Effector memory CD8-positive, alpha-beta T cell (primary cell): ENCODE measurements at places on chromosomes 1 and 21.
A peak's percentile ranks its signal among the peaks of the same experiment; 100 is the strongest.

- no peak overlapping the region for H3K27ac ChIP-seq
- H3K4me1 ChIP-seq: no peaks in the 10 kb centered on the region
- no peak for DNase-seq
- H3K27me3 ChIP-seq: peaks cover 9% of the 10 kb centered on the region
- H3K4me3 ChIP-seq: no peak overlapping the region
- H3K36me3 ChIP-seq: no peaks in the 10 kb centered on the region
Observed at GRCh38 chr1:219913005-219913770, 15.2 kb downstream of the SLC30A10 start.

- H3K4me1 ChIP-seq: no peaks in the 10 kb centered on the region
- no peak for DNase-seq
Observed at GRCh38 chr21:36776981-36777617, 78.2 kb downstream of the SIM2 start.

GRCh38 chr1:201399352-201400126 is 415 bp upstream of the LAD1 start:
- H3K4me3 ChIP-seq: no peak overlapping the region
- H3K27ac ChIP-seq: no peak overlapping the region
- no peaks in the 10 kb centered on the region for H3K4me1 ChIP-seq
- peaks cover 39% of the 10 kb centered on the region for H3K27me3 ChIP-seq
- H3K36me3 ChIP-seq: no peaks in the 10 kb centered on the region
- DNase-seq: no peak

- DNase-seq: no peak
- peaks cover 83% of the 10 kb centered on the region for H3K4me1 ChIP-seq
- peak overlapping the region; percentile 85 for H3K27ac ChIP-seq
- H3K27me3 ChIP-seq: no peaks in the 10 kb centered on the region
- peak overlapping the region; percentile 66 for H3K4me3 ChIP-seq
Observed at GRCh38 chr21:34968414-34969333, 80.4 kb downstream of the RUNX1 start.

DNA sequence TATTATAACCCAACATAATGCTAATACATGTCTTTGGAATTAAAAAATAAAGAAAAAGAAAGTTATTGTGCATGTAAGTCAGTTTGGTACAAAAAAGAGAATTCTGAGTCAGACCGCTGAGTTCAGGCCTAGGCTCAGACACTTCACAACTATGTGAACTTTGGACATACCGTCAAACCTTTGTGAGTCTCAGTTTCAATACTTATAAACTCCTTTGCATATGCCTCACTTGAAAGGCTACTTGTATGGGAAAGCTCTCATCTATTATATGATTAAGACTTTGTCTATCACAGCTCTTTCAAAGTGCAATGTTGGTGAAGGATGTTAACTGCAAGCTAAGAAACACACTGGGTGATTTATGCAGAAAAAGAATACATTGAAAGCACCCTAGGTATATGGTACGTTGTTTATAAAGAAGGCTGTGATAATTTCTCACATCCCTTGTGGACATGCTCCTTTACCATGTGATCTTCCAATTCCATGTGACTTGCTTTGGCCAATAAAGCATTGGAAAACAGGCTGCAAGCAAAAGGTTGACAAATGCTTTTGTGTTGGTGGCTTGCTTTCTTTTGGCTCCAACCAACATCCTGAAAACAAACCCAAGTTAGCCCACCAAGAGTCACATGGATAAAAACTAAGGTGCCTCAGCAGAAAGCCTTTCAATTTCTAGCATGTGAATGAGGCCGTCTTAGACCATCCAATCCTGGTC is 49.6 kb downstream of the INTS7 start:
- DNase-seq: no peak
- no peaks in the 10 kb centered on the region for H3K27me3 ChIP-seq
- H3K4me1 ChIP-seq: no peaks in the 10 kb centered on the region
- peaks cover 26% of the 10 kb centered on the region for H3K36me3 ChIP-seq

DNA sequence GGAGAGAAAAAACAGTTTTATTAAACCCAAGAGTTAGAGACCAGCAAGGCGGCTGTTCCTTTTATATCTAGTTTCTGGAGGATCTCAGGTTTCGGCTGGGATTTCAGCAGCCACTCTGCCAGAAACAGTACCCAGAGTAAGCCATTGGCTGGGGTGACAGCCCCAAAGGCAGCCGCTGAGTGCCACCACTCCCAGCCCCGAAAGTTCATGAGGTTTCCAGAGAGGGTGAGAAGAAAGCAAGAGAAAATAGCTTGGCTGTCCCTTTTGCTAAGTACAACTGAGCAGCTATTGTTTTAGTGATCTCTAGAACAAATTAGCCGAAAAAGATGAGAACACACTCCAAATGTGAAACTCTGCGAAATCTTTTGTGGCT is 1.2 kb downstream of the SH3BGR start:
- no peaks in the 10 kb centered on the region for H3K36me3 ChIP-seq
- DNase-seq: no peak
- no peak overlapping the region for H3K27ac ChIP-seq
- peaks cover 62% of the 10 kb centered on the region for H3K27me3 ChIP-seq

DNA sequence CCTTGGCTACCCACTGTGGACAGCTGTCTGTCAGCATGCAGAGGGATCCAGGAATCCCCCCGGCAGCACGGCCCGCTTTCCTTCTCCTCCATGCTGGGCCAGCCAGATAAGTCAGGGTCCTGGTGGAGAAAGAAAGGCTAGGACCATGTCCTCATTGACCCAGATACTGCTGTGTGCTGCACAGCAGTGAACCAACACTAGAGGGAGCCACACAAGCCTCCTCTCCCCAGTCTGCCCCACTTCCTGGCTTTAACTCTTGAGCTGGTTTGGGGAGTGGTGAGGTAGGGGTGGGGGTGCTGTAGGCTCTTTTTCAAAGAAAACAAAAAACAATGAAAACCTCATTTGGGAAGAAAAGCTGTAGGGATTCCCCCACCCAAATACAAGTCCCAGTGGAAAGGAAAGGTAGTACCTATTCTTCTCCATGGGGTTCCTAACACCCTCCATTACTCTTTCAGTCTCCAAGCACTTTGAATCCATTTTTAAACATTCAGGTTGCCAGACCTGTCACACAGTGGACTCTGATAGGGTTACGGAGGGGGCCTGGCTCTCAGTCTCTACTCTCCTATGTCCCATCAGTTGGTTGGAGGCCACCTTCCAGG is 84.9 kb upstream of the CD1D start:
- DNase-seq: no peak
- H3K27me3 ChIP-seq: peaks cover 38% of the 10 kb centered on the region
- no peak overlapping the region for H3K27ac ChIP-seq
- H3K36me3 ChIP-seq: no peaks in the 10 kb centered on the region
- H3K4me1 ChIP-seq: no peaks in the 10 kb centered on the region

DNA sequence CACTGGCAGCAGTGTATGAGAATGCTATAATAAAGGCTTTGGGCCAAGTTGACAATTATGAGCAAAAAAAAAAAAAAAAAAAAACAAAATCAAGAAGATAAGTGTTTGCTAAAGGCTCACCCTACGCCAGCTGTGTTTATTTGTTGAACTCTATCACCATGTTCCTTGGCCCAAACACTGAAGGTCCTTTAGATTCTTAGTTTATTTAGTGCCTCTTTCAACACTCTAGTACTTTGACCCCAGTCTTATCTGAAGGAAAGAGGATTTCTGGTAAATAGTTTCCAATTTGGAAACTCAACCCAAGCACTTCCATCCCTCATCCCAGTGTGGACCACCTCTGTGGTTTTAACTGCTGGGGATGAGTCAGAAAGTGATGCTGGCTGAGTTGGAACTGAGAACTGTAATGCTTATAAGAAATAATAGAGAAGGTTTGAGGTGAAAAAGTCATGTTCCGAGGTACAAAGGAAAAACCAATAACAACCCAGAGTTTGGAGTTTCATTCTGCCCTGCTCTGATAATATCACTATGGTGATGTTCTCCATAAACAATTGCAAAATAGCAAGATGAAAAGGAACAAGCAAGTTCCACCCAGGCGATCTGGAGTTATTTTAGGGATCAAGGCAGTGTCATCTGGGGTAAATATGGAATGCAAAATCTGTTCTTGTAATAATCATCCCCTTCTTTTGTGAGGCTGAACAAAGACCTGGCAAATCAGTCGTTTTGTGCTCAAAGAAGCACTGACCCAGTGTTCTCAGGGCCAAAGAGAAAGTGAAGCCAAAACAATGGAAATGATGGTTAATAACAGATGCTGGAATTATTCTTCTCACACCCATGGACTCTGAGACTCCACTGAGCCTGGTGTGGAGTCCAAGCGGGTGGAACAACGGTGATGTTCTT is 19.7 kb upstream of the CAPZB start:
- no peak for DNase-seq
- no peak overlapping the region for H3K27ac ChIP-seq
- H3K4me1 ChIP-seq: peaks cover 7% of the 10 kb centered on the region
- H3K27me3 ChIP-seq: no peaks in the 10 kb centered on the region
- no peak overlapping the region for H3K4me3 ChIP-seq
- H3K36me3 ChIP-seq: peaks cover 4% of the 10 kb centered on the region

- peaks cover 64% of the 10 kb centered on the region for H3K36me3 ChIP-seq
- H3K27ac ChIP-seq: no peak overlapping the region
- no peaks in the 10 kb centered on the region for H3K27me3 ChIP-seq
- DNase-seq: no peak
- H3K4me1 ChIP-seq: peaks cover 1% of the 10 kb centered on the region
Observed at GRCh38 chr1:151406176-151406575, 6.8 kb downstream of the PSMB4 start.

GRCh38 chr1:31062867-31063380 is 2.6 kb downstream of the PUM1 start:
- H3K4me1 ChIP-seq: peaks cover 38% of the 10 kb centered on the region
- H3K27me3 ChIP-seq: no peaks in the 10 kb centered on the region
- peaks cover 34% of the 10 kb centered on the region for H3K36me3 ChIP-seq
- no peak for DNase-seq
- peak overlapping the region; percentile 93 for H3K4me3 ChIP-seq
- H3K27ac ChIP-seq: peak overlapping the region; percentile 36

DNA sequence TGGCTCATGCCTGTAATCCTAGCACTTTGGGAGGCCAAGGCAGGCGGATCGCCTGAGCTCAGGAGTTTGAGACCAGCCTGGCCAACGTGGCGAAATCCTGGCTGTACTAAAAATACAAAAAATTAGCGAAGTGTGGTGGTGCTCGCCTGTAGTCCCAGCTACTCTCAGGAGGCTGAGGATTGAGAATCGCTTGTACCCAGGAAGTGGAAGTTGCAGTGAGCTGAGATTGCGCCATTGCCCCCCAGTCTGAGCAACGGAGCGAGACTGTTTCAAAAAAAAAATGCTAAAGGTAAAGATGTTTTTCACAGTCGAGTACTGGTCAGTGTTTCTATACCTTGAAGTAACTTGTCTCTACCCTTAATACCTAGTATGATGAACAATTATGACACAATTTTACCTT is 11.1 kb downstream of the GLRX2 start:
- no peak overlapping the region for H3K27ac ChIP-seq
- H3K4me1 ChIP-seq: peaks cover 7% of the 10 kb centered on the region
- no peaks in the 10 kb centered on the region for H3K27me3 ChIP-seq
- no peak for DNase-seq
- peaks cover 29% of the 10 kb centered on the region for H3K36me3 ChIP-seq
